GM23338 (cell line): ENCODE measurements at places on chromosomes 3 and 15.

- DNase-seq, result peak; percentile 54
Measured at GRCh38 chr3:177013681-177014280, 183.5 kb downstream of the TBL1XR1 start.

- DNase-seq, result no peak
Measured at GRCh38 chr3:122770521-122771202, 23.0 kb downstream of the HSPBAP1 start.

- peak; percentile 33 for DNase-seq
Measured at GRCh38 chr3:12964711-12965612, 108.3 kb downstream of the IQSEC1 start.

DNA sequence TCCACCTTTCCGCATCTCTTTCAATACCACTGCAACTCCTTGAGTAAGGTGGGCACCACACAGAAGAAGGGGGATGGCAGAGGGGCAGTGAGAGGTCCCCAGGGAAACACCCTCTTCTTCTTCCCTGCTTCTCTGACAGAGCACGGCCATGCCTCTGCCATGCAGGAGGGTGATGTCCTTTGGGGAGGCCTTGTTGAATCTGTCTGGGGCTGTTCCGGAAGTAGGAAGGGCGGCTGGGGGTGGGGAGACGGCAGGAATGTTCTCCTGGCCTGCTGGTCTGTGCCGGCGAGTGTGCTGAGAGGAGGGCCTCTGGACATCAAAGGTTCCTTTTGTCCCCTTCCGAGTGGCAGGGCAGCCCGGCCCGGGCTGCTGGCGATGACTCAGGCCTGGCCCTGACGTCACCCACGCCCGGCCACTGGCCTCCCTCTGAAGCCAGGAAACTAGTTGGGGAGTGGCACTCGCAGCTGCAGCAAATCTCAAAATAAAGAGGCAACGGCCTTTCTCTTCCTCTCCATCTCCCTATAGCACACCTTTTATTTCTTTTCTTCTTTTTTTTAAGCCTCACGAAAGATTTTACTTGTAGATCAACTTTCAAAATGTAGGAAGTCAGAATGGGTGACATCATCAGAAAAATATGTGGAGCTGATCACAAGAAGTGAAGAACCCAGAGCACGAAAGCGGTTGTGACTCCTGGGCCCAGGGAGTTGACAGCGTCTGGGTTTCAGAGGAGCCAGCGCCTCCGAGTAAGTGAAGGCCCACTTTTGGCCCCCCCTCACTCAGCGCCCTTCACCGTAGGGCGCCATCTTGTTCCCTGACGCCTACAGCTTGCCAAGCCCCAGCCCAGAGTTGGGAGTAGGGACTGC lies at the start of gene ZBTB38:
Gene ZBTB38 (plus strand): TSS at position 443 of the 863 bp plus-strand sequence. CDS start 73,885 bp downstream, outside the sequence.
- peak; percentile 87 for DNase-seq

GRCh38 chr3:171556574-171557145 lies 96.5 kb upstream of the TNIK start:
- DNase-seq, result peak; percentile 45

- DNase-seq, result no peak
Measured at GRCh38 chr3:59817511-59817910, 767.7 kb upstream of the CFAP20DC start.

DNA sequence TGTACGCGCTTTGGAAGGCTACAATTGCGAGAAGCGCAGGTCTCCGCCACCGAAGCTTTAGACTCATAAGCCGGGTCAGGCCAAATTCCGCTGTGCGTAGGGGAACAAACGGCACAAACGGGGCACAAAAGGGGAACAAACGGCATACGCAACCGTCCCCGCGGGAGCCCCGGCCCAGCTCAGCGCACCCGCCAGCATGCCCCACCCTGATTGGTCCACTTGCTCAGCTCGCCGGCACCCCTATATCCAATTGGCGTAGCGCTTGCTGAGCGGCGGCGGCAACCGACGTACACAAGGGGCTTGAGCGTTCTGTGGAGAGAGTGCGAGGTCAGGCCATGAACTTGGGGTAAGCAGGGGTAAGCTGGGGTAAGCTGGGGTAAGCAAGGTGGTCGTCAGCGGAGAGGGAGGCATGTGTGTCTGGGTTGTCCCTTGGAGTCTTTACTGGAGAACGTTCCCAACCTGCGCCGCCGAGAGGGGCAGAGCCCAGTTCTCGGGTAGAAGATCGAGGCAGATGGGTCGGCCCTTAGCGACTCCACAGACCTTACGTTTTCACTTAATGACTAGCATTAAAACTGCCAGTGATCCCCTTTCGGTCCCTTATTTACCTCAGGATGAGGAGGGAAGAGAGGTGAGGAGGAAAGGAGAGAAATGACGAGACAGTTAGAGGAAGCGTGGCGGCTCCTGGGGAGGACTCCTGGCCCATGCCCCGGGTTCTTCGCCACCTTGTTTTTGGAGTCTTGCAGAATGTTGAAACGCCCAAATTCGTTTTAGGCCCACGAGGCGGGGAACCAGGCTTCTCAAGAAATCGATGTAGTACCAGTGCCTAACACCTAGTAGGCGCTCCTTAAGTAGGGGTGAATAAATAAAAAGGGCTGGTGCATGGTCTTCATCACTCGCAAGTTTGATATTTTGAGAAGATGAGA lies at the start of gene CCDC66:
Gene CCDC66 (plus strand): TSS at position 268 of the 923 bp plus-strand sequence. CDS start 68 bp downstream, at position 336.
- peak; percentile 96 for DNase-seq

- DNase-seq, result peak; percentile 82
Measured at GRCh38 chr15:64865998-64866520, 24.3 kb downstream of the PLEKHO2 start.

- DNase-seq, result peak; percentile 73
Measured at GRCh38 chr3:186596568-186597287, 16.1 kb upstream of the AHSG start.

GRCh38 chr3:10470120-10471053 lies 35.0 kb downstream of the ATP2B2 start:
- peak; percentile 87 for DNase-seq

GRCh38 chr3:57154470-57155309 lies 10.5 kb downstream of the IL17RD start:
- DNase-seq, result no peak

- DNase-seq, result peak; percentile 64
Measured at GRCh38 chr3:17094551-17094950, 209.8 kb downstream of the PLCL2 start.

DNA sequence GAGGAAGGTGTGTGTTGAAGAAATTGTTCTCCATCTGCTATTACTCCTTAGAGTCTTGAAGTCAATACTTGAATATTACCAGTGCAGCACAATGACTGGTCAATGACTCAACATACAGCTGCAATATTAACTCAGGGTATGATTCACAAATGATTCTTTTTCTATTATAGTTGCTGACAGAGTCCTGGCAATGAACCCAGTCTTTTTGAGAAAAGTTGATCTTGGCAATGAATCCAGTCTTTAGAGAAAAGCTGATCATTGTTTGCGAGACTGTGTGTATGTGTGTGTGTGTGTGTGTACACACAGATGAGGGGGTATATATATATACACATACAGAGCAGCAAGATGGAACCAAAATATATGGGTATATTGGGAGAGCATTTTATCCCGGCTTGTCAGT lies 315.1 kb downstream of the ZNF385D start:
- no peak for DNase-seq

- DNase-seq, result peak; percentile 67
Measured at GRCh38 chr3:172329070-172329469, 119.2 kb downstream of the GHSR start.

DNA sequence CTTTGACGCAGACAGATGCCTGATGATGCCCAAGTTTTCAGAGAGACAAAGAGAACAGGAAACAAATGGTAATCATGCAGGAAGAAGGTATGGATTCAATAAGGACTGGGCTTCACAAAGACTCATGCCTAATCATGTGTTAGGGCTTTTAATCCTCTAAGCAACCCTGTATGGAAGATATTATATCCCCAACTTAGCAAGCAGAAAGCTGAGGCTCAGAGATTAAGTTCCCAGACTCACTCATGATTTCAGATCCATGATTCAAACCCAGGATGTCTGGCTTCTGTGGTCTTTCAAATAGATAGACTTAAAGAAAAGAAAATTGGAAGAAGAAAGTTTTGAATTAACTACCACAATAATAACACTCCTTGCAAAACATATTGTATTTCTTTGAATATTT lies 4.1 kb upstream of the CLASP2 start:
- DNase-seq, result no peak
